ENCODE measurements at places on chromosomes 4 and X.

GRCh38 chrX:148947399-148947975 lies 447.1 kb downstream of the AFF2 start:
- DNase-seq = no peak

GRCh38 chr4:111924696-111925095 lies 220.6 kb upstream of the FAM241A start:
- DNase-seq = no peak

DNA sequence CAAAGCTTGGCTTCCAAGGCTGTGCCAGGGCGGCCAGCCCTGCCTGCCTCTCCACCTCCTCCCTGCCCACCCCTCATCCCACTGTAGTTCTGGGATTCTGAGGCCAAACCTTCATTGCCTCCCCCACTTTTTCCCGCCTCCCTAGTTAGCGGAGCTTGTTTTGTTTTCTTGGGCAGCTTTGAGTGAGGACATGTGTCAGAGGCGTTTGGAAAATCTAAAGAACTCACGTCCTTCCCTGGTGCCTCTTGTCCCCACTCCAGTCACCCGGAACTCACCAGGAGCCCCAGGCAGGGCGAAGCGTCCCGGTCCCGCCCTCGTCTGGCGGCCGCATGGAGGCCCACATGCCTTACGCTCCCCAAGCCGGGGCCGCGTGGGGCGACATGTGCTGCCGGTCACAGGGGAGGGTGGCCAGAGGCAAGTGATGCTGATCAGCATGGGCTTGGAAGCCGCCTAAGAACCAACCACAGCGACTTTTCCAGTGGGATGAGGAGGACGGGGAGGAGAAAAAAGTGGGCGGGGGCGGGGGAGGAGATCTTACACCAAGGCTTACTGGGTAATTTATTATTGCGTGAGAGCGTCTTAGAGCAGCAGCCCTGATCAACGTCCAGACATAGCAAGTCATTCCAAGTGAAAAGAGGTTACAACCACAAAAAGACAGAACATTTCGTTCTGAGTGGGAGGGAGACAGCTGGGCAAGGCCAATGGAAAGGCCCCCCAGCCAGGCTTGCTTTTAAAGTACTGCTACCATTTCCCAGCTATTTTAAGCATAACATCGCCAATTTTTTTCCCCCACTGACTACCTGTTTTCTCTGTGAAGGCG lies 48.5 kb downstream of the PRPS1 start:
- DNase-seq = peak; percentile 91

- no peak for DNase-seq
Measured at GRCh38 chr4:73505567-73505966, 24.0 kb downstream of the AFM start.

- DNase-seq = peak; percentile 7
Measured at GRCh38 chr4:54226404-54227255, 2.5 kb upstream of the PDGFRA start.

DNA sequence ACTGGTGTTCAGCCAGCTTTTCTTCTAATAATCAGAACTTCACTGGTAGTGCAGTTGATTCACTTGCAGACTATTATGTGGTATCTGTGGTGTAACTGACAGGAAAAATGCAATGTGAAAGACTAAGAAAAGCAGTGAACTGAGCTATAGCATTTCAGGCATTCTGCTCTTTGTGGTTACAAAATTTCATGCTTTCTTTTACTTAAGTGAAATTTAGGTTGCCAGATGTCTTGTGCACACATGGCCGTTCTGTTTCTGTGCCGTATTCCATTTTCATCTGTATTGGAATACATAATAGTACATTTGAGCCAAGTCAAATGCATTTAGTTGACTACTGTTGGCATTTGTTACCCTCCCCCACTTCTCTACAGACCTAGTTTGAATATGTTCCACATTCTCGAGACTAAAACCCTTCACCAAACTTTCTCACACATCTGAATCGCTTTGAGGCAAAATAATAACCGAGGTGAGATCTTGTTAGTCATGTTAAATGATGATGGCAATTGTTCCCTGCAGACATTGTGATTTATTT lies 8.2 kb downstream of the RTL3 start:
- DNase-seq = no peak

- DNase-seq = no peak
Measured at GRCh38 chr4:40170588-40170987, 26.2 kb upstream of the RHOH start.

- no peak for DNase-seq
Measured at GRCh38 chrX:107599450-107599861, 28.9 kb upstream of the PRPS1 start.

- no peak for DNase-seq
Measured at GRCh38 chr4:48905363-48906015, 1.1 kb downstream of the OCIAD2 start.

DNA sequence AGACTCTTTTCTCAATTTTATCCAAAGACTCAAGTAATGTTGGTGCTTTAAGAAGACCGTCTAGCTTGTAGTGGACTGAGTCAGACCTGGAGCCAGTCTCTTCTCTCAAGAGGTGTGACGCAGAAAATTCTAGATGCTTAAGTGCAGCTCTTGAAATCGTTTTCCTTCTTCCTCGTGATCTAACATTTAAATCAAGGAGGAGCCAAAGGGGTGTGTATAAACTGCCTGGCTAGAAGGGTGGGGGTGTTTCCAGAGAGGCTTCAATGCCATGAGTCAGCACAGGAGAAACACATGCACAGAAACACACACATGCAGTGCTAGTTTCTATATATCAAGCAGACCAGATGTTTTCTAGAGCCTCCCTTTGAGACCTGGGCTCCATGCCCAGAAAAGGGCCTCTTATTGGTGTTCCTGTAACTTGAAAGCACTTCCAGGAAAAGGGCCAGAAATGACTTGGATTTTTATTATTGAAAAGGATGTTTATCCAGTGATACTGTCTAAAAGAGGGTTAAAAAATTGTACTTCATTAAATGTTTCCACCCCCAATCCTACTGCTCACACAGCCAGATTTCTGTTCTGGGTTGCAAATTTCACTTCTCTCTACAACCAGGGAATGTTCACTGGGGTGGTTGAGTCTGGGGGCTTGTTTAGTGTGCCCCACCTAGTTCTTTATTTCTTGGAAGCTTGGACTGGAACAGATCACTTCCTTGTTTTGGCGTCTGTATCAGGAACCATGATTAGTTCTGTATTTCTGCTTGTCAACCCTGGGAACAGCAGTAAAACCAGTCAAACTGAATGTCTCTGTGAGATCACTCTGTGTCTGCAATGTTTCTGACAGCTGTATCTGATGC lies at the start of gene CLIC2:
Gene CLIC2 (minus strand): TSS at position 129 of the 851 bp plus-strand sequence. CDS start 187 bp downstream, outside the sequence.
- peak; percentile 45 for DNase-seq

DNA sequence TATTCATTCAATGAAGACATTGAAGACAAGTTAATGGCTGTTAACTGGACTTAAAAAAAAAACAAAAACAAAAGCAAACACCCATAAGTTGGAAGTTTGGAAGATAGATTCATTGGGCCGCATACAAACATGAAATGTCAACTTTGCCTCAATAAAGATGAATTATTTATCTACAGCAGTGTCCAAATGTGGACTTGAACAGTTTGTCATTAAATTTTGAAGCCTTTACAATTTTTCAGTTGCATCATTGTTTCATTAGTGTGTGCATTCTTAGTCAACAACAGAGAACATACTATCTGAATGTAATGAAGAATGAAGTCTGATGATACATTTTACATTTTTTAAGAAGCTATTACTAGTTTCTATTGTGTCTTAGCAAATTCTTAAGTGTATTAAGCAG lies 152.1 kb downstream of the SLIT2 start:
- no peak for DNase-seq

DNA sequence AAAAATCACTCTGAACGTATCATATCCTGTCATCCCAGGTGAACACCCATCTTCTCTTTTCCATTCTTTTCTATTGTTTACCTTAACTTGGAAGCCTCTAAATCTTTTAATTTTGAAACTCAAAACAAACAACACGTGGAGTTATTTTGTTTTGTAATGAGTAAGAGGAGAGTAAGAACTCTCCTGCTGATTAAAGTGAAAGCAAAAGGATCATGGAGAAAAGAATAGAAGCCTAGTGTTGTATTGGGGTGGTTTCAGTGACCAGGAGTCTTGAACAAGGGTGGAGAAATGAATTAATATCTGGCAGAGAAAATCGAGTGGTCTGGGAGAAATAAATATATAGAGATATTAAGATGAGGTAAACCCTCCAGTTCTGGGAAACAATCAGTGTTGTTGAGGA lies 237.4 kb upstream of the UGT8 start:
- DNase-seq = no peak

DNA sequence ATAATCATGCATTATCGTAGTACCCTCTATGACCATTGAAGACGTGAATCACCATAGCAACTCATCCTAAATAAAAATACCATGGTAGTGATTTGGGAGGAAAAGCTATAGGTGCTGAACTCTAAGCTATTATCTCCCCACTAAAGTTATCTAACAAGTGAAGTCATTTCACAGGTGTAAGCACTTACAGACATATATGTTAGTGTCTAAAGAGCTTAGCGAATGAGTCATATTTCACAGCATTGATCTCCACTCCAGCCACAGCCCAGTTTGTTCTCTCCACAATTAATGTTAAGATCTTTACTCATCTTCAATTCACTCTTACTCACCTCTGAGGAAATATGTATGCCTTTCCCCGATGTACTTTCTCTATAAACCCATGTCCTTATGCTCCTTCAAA lies 57.0 kb downstream of the DCAF8L1 start:
- DNase-seq = no peak

GRCh38 chrX:153487590-153488071 lies 7.1 kb upstream of the BGN start:
- peak; percentile 50 for DNase-seq

DNA sequence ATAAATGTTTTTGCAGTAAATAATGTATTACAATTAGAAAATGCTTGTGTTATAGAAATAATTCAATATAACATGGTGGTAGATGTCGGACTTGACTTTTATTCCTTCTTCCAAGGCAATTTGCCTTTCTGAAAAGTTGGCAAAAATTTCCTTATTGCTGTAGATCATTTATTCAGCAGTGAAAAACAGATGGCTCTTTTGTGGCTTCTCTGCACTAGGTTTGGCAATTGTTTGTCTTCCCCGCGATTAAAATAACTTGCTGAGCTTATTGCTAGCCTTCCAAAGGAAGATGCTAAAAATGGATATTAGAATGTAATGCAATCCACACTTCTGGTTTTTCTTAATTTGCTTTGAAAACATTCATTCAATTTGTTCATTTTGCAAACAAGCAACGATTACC lies 1977.9 kb upstream of the ADGRL3 start:
- no peak for DNase-seq

GRCh38 chrX:130444641-130445336 lies 43.0 kb downstream of the RBMX2 start:
- DNase-seq = no peak

DNA sequence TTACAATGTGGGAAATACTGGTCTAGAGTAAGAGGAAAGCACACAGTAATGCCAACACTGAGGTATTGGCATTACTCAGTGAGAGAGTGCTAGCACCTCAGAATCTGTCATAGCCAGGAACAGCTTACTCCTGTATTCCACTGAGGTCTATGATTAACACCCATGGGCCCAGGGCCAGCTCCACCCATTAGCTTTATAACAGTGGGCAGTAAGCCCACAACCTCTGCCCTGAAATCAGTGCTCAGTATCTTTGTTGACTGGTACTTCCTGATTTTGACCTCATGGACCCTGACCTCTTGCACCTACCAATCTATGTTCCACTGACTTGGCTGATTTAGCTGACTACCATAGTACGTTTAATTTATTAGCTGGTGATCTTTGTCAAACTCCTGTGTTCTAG lies 56.1 kb downstream of the LANCL3 start:
- DNase-seq = no peak

- DNase-seq = peak; percentile 50
Measured at GRCh38 chr4:37389967-37390580, 145.5 kb downstream of the NWD2 start.

DNA sequence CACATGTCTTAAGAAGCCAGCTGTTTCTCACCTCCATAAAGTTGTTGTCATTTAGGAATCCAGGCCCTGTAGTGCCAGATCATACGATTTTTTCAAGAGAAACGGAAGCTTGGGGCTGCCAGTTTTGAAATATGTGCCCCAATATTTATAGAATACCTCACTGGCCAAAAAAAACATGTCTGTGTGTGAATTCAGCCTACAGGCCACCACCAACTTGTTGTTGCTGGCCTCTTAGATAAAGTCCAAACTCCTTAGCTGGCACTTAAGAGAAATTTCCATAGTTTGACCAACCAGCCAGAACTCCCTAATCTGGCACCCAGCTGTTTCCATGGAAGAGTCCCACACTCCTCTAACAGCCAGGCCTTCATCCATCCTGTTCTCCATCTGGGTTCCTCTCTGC lies 74.1 kb downstream of the WDR19 start:
- peak; percentile 44 for DNase-seq

- no peak for DNase-seq
Measured at GRCh38 chrX:131621650-131622049, 77.8 kb downstream of the OR13H1 start.

- no peak for DNase-seq
Measured at GRCh38 chrX:103651151-103651773, 22.5 kb downstream of the TCEAL1 start.

DNA sequence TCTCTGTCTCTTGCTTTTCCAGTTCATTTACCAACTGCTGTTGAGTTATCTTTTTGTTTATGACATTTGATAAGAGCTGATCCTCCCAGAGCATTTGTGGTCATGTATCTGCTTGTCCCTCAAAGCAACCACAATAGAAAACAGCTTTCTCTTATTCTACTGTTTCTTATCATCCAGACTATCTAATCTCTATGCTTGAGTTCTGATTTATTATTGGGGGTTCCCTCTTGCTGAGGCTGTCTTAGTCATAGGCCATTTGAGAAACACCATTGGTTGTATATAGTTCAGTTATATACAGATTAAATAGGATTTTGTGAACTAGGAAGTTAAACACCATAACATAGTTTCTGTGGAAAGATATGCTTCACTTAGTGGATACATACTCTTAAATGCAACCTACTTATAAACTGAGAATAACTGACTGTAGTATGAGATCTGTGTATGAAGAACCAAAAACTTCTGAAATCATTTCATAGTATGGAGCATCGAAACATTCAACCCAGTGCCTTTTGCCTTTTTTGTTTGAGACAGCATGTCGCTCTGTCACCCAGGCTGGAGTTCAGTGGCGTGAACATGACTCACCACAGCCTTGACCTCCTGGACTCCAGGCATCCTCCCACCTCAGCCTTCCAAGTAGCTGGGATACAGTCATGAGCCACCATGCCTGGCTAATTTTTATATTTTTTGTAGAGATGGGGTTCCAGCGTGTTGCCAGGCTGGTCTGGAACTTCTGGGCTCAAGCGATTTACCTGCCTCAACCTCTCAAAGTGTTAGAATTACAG lies 75.8 kb downstream of the STIM2 start:
- DNase-seq = peak; percentile 16
